Mesenteric fat pad (tissue), 1 donor: ENCODE measurements at places on chromosomes 16 and 17. TPM values are rescaled to one million over a fixed set of nuclear protein-coding genes. Genes with fewer than 3 reads are reported as not detected.
A peak's percentile ranks its signal among the peaks of the same experiment; 100 is the strongest.

GRCh38 chr16:79644971-79645667, 44.6 kb upstream of the MAF start:
- no peak for DNase-seq

The KRTAP3-1 gene
- total RNA-seq = not detected

The ERN1 gene
- total RNA-seq = 27.1 TPM

The TOB1 gene
- 70.7 TPM for total RNA-seq

DNA sequence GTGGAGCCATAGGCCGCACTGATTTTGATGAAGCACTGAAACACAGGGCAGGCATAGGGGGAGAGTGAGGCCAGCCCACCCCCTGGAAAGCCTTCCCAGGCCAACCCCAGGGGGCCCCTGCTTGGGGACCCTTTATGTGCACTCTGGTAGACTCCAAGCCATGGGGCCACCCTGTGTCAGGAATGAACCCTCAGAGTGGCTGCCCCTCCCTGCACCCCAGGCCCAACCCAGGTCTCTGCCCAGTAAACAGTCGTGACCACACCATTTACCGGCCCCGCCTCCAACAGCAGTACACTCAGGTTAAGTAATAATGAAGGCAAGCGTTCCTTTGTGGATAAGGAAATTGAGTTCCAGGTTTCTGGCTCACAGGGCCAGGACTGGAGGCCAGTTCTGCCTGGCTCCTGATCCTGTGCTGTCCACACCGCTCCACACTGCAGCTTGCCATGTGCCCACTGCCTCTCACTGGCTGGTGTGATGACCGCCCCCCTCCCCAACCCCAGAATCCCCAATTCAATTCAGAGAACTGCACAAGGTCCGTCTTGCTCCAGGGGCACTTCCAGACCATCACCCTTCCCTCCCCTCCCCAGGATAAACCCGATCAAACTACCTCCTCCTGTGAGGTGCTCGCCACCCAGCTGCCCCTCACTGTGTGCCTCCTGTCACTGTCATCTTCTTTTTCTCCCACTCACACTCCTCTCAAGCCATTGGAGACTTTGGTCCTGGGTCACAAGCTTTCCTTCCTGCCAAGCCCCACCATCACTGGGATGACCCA, 13.6 kb downstream of the PIMREG start:
- DNase-seq = no peak

The CMTR2 gene
- 12.3 TPM for total RNA-seq

GRCh38 chr17:16415031-16415924, at the start of gene TRPV2:
Gene TRPV2, plus strand, starts transcription at chr17:16415571. Its CDS starts 2,098 bp downstream, at chr17:16417669.
- no peak for DNase-seq

DNA sequence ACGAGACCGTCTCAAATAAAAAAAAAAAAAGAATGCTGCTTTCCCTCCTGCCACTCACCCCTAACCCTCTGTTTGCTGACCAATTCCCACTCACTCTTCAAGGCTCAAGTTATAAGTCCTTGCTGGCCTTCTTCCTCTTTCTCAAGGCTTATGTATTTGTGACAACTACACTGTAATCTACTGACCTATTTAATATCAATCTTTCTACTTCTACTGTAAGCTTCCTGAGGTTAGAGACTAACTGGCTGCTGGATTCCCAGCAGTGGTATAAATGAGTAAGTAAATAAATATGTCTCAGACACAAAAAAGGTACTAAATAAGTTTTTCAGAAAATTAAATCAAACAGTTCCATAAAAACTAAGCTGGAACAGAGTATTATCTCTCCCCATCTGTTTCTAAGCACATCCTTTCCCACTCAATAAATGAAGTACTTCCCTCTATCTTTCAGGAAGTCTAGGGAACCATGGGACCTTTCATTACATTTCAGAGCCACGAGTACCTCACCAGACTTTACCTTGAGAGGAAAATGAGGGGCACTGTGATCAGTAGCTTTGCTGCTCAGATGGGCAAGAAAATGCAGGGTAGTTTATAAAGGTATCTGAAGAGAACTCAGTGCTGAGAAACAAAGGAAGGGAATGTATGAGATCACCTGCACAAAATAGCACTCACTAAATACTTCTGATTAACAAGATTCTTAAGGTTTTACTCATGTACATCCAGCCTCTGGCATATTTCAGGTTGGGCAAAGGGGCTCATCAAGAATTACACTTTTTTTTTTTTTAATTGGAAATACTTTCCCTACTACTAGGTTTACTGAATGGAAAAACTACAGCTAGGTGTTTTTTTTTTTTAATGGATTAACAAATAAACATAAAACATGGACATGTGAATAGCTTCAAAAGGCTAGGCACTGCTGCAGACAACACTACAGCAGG, 10.8 kb downstream of the SSH2 start:
- DNase-seq = no peak

DNA sequence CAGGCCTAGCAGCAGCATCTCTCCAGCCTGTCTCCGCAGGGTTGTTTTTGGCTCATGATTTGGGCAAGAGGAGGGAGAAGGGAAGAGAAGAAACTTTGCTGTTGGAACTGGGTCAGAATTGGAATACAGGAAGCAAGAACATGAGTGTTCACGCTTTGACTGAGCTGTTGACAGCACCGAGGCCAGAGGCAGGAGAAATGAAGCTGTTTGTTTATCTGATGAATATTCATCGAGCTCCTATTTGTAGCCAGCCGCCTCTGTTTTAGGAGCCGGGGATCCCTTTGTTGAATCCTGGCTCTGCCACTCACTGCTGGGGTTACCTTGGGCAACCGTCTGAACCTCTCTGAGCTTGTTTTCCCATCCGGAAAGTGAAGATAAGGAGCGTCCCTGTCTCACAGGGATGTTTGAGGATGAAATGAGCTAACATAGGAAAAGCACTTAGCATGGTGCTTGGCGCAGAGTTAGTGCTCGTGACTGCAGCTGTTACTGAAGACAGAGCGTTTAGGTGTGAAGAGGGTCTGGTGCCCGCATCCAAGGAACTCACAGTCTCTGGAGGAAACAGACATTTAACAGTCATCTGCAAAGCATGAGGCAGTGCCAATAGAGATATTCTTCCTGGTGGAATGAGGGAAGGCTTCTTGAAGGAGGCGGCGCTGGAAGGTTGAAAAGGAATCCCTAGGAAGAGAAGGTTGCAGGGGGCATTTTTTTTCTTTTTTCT, 29.2 kb downstream of the RAP1GAP2 start:
- DNase-seq = no peak

DNA sequence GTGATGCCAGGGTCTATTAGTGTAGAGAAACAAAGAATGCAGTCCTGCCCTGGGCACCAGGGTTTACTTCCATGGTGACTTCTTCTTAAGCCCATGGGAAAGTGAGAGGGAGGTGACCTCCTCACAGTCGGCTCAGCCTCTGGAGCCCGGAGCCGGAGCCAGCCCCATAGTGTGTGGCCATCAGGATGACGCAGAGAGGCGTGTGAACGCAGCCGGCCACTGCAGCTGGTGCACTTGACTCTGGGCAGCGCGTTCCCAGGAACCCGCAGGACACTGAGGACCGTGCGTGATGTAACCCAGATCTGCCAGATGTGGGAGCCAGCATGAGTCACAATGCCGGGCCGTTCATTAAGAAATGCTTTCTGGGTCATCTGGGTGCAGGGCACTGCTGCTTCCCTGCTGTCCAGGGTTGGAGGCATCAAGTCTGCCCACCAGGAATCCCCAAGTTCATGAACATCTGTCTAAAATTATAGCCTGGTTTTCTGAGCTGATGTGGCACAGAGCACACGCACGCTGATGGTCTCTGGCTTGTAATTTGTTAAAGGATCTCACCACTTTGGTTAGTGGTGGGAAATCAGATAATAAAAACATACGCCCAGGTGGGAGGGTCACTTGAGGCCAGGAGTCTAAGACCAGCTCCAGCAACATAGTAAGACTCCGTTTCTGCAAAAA, 114.1 kb downstream of the PITPNC1 start:
- DNase-seq = peak; percentile 94

- DNase-seq = no peak
These were observed 79.8 kb upstream of the TMEM97 start for GRCh38 chr17:28239271-28239624.

GRCh38 chr17:1727876-1728630, 3.5 kb downstream of the WDR81 start:
- DNase-seq = no peak

DNA sequence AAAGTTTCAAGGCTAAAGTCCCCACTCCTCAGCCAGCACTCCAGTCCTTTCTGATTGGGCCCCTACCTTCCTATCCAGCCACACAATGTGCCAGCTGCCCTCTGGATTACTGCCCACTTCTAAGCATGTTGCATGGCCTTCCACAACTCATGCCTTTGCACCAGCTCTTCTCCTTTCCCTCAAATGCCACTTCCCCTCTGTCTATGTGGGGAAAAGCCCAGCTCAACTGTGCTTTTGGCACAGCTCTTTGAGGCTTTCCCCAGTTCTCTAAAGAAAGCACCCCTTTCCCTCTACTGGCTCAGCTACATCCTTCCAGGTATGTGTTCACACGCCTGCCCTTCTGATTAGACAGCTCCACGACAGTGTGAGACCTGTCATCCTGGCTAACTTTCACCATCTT, 18.5 kb downstream of the GTF3C1 start:
- no peak for DNase-seq

GRCh38 chr17:4209611-4210010, 54.2 kb downstream of the ANKFY1 start:
- no peak for DNase-seq

DNA sequence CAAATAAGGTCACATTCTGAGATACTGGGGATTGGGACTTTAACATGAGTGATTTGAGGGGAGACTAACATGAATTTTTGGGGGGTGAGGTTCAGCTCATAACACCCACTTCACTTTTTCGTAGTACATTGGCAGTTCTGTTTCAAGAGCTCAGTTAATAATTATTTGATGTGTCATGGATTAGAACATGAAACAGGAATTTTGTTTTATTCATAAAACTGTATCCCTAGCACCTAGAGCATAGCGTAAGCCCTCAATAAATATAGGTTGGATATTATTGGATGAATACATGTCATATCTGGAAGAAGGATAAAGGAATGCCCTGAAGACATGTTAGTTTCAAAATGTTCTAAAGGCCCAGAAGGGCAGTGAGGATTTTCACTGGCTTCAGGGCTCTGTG, 119.8 kb downstream of the PRKCA start:
- no peak for DNase-seq

DNA sequence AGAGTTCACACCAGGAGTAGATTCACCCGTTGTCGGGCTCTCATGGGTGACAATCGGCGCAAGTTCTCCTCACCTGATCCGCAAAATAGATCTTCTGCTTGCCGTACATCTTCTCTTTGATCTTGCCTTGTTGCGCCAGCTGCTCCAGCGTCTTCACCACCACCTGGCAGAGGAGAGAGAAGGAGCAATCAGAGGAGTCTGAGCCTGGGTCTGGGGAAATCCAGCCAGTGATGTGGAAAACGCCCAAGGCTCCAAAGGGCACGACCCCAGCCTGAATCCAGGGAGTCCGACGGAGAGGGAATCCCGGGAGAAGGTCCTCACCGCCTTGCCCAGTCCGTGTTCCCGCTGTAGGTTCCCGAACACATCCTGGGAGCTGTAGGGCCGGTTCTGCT, 393 bp downstream of the PSMC3IP start:
- DNase-seq = no peak

GRCh38 chr16:67561501-67561823, 864 bp upstream of the CTCF start:
- no peak for DNase-seq

The MYH13 gene
- total RNA-seq = not detected

DNA sequence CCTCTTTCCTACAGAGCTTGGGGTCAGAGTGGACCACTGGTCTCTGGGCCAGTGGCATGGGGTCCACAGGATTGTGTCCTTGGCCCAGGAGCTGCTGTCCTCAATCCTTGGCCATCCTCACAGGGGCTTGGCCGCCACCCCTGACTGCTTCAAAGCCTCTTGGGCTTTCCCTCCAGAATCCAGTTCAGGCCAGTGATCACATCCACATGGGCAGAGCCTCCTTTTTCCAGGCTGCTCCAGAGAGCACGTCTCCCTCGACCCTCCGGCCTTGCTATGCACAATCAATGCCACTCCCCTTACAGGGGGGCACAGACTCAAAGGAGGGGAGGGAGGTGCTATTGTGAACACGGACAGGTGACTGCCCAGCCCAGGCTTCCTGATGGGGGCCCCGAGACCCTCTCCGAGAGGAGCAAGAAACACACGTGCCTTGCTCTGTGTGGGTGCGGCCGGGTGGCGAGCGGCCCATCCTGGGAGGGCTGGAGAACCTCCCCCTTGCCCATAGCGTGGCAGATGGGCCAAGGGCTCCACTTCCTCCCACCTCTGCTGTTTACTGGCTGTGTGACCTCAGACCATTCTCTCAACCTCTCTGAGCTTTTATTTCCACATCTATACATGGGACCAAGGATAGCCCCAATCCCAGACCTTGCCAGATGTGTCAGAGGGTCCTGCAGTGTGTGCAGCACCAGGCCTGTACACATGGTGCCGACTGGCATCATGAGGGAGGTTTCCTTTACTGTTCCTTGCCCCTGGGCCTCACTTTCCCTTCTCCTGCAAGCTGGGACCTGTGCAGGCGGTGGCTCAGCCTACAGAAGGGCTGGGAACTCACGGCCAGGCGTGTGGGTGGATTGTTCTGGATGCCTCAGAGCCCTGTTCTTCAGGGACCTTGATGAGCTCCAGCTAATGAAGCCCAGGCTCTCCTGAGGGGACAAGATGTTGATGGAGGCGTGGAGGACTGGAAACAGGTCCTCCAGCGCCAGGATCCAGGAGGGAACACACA, 229.0 kb upstream of the GSE1 start:
- DNase-seq = no peak

DNA sequence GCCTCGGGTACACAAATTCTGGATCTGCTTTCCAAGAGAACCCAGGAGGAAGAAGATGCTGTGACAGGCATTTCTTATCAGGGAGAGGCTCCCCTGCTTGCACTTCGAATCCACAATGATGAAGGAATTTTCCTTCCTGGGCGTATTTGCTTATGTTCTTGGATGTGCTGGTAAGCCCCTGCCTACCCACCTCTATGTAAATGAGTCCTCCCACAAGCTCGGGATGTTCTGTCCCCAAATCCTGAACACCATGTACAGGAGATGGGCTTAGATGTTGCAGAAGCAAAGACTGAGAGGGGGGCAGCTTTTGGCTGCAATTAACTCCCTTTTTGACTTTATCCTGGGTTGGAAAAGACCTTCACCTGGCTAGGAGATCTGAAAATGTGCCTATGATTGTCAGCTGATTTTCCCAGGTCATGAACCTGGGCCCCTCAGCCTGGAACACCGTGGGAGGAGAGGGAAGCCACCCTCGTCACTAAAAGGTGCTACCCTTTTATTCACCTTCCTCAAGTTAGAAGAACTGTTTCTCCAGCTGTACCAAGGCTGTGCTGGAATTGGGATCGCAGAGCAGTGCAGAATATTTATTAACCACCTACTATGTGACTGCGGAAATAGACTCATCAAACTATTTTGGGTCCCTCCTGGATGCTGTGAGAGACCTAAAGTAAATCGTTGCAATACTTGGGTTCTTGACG, 150.1 kb downstream of the RBFOX1 start:
- DNase-seq = no peak

DNA sequence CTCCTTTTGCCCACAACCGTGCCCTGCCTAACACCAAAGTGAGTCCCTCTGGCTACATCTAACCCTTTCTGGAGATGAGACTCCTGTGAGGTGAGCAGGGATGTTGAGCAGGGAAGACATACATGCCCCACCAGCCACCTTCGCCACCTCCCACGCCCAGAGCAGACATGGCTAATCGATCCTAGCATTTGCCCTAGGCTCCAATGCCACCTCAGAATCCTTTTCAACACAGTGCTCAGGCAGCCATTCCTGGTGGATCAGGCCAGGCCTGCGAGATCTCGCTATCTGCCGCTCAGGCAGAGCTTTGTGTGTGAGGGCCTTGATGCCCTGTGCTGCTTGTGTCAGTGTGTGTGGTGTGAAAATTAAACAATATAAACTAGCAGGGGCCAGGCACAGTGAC, 21.0 kb downstream of the SCGB1C2 start:
- no peak for DNase-seq

GRCh38 chr16:3097266-3097665, 1.8 kb downstream of the ZSCAN10 start:
- DNase-seq = no peak

The AHSP gene
- total RNA-seq = not detected
